ENCODE measurements at places on chromosomes 2 and 18.

DNA sequence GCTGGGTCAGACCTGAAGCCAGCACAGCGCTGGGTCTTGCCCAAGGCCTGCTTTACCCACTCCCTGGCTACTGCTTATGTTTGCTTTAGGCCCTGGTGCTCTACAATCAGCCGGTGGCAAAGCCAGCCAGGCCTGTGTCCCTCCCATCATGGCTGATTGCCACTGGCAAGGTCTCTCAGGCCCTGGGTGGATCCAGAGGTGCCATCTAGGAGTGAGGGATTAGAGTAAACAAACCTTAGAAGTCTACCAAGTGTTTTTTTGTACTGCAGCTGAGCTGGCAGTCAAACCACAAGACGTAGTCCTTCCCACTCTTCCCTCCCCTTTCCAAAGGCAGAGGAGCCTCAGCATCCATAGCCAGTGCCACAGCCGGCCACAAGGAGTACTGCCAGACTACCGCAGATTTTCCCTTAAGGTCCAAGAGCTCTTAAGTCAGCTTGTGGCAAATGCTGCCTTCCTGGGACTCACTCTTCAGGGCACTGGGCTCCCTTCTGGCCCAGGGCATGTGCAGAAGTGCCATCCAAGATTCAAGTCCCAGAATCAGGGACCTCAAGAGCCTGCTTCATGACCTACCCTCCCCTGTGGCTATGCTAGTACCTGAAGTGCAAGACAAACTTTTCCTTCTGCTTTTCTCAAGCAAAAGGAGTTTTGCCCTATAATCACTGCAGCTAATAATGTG lies 20.0 kb downstream of the IL1RL2 start:
- no peak for DNase-seq

- DNase-seq = no peak
Observed at GRCh38 chr2:33614190-33614589, 15.1 kb upstream of the FAM98A start.

DNA sequence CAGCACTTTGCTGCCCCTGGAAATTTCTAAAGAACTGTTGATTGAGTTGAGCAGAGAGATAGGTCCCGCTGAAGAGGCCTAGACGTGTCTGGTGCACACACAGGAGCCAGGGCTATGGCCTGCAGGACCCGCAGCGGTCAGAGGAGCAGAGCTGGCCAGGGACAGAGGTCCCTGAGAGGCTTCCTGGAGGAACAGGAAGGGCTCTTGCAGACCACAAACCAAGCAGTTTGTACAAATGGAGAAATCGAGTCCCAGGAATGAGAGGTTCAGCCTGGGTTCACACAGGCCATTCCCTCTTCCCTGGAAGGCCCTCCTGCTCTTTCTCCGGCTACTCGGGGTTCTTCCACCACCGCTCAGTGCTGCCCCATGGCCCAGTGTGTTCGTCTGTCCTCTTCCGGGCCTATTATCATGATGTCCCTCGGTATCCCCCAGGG lies 1.2 kb upstream of the BIN1 start:
- no peak for DNase-seq

DNA sequence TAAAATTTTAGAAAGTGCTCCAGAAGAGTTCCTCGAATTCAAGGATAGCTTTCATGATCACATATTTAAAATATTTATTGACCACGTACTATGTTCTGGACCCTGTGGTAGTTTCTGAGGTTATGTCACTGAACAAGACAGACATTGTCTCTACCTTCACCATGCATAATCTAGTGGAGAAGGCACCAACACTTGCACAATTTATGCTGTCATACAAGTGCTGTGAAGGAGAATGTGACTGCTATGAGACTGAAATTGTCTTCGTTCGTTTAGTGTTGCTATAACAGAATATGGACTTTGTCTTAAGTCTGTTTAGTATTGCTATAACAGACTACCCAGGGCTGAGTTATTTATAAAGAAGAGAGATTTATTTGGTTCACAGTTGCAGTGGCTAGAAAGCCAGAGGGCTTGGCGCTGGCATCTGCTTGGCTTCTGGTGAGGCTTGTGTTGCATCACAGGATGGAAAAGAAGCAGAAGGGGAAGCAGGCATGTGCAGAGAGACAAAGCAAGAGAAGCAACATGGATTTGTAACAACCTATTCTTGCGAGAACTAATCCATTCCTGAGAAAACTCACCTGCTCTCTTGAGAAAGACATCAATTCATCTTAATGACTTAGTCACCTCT lies 50.0 kb upstream of the RFX8 start:
- no peak for DNase-seq

DNA sequence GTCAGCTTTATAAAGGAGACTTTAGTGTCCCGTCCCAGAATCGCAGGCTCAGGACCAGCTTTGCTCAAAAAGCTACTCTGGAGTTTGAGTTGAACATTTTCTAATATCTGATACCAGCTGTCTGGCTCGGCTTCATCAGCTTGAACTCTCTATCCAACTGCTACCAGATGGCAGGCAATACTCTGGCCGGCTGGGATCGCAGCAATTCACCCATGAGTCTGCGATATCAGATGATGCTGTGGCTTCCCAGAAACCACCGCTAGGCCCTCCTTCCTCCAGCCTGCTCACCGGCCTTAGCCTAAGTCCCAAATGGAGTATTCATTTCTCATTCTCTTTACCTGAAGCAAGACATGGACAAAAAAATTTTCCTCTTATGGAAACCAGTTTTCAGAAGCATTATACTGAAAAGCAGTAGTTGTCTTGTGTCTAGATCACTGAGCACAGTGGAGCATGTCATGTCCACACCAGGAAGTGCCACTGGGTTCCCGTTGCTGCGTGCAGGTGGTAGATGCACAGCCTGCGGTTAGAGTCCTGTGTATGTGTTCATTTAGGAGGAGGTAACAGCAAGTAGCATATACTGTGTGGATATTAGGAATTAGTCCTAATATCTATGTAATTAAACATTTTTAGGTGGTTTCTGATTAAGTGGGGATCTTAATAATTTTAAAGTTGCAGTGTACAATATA lies 162.0 kb upstream of the SOX11 start:
- no peak for DNase-seq

DNA sequence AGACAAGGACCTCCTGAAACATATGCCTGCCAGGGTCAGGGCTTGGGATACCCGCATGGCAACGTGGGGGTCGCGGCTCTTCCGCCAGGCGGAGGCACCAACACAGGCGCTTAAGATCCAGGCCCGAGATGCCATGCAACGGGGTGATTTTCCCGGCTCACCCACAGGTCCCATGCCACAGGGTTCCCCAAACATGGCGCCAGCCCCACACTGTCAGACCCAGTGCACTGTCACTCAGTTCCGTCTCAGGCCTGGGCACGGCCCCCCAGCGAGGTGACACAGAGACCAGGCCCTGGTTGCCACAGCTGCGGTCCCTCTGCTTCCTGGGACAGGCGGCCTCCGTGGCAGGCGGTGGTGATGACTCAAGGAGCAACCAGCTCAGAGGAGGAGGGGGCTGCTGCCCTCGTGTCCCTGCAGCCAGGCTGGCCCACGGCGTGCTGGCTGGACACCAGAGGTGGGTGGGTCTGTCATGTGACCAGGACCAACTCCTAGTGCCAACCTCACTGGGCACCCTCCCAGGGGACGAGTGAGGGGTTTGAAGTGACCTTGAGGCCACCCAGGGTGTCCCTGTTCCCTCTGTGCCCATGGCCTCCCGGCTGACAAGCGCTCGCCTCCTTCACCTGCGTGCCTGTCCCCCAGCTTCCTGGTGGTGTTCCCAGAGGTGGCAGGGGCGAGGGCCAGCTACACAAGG lies 4.9 kb downstream of the PDCD1 start:
- no peak for DNase-seq

DNA sequence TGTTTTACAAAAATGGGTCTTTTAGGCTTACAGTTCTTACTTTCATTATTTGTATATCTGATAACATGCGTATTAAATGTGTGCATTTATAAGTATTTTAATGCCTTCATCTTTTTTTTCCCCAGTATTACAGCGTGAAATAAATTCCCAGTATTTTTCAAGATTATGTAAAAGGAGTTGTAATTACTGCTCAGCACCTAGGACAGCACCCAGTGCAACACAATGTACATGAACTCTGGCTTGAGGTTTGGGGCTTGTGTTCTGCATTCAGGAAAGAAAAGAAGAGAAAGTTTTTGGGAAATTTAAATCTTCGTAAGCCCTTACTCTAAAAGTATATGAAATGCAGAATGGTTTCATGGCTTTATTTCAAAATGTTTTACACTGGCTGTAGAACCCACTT lies 16.7 kb downstream of the ZNF638 start:
- no peak for DNase-seq

DNA sequence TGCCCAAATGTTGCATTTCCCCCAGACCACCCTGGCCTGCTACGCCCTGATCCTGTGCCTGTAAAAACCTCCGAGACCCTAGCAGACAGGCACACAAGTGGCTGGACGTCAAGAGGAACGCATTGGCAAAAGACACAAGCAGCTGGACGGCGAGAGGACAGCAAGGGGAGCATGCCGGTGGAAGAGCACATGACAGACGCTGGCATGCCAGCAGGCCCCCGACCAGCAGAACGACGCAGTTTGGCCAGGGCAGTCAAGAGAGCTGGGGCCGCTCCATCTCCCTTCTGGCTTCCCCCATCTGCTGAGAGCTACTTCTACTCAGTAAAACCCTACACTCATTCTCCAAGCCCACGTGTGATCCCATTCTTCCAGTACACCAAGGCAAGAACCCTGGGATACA lies 42.1 kb downstream of the SAP130 start:
- no peak for DNase-seq

Measured in fibroblast of the conjunctiva (primary cell).